ENCODE measurements at places on chromosomes 11 and 22.
A peak's percentile ranks its signal among the peaks of the same experiment; 100 is the strongest.

DNA sequence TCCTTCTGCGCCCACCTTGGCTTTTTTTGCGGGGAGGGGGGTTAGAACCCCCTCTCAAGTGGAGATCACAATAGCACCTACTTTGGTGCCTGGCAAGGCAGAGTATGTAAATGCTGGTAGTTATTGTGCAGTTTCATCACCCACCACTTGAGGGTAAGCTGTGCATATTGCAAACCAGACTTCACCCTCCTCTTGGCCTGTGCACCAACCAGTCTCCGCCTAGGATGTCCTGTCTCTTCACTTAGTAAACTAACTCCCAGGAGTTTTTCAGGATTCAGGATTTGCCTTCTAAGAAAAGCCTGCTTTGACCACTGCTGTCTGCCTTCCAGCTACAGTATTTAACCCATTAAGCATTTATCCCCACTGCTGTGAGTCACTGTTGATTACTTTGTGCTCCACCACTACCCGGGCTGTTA lies 2.0 kb upstream of the UBXN1 start:
- peak; percentile 41 for DNase-seq

- DNase-seq = no peak
These were observed 50.7 kb downstream of the PRR5L start for GRCh38 chr11:36346562-36347383.

DNA sequence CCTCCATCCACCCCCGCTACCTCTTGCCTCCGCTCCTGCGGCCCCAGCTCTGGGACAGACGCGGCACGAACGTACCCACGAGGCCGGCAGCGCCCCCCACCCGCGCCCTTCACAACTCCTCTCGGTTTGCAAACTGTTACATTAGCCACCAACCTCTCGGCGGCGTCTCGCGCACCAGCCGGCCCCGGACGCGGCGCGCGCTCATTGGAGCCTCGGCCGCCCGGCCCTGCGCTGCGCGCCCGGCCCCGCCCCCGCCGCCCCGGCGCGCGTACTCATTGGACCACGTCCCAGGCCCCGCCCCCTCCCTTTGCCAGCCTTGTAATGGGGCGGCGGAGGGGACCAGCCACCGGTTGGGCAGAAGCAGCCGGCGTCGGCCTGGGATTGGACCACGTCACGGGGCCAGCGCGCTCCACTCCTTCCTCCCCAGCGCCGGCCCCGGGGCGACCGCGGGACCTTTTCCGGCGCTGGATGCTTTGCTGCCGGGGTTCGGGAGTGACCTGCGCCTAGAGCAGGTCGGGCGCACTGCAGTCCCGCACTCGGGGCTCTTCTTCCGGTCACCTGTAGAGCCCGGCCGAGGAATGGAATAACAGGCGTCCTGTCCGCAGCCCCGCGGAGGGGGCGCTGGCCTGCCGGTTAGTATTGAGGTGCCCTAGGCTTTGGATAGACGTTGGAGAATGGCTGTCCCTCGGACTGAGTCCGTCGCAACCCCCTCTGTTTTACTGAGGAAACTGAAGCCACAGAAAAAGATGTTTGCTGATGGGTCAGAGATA lies at the start of gene HYOU1:
HYOU1 (minus strand) TSS at position 206 of the 770 bp plus-strand sequence. CDS start 1,045 bp downstream, outside the sequence.
- peak; percentile 98 for DNase-seq

- DNase-seq = no peak
These were observed 24.5 kb upstream of the BLID start for GRCh38 chr11:122140500-122140899.
